Suprapubic skin (tissue), 4 donors: ENCODE measurements at places on chromosomes 3 and 15. TPM values are rescaled to one million over a fixed set of nuclear protein-coding genes. Genes with fewer than 3 reads are reported as not detected.

- no peak overlapping the region for H3K4me3 ChIP-seq
- DNase-seq = no peak
- no peak overlapping the region for H3K27ac ChIP-seq
- H3K36me3 ChIP-seq = no peaks in the 10 kb centered on the region
- H3K4me1 ChIP-seq = no peaks in the 10 kb centered on the region
- no peaks in the 10 kb centered on the region for H3K27me3 ChIP-seq
Observed at GRCh38 chr3:86771741-86772512, 219.0 kb downstream of the VGLL3 start.

Gene ROPN1
- total RNA-seq = 3.1 TPM

Gene CXCR6
- not detected for total RNA-seq

DNA sequence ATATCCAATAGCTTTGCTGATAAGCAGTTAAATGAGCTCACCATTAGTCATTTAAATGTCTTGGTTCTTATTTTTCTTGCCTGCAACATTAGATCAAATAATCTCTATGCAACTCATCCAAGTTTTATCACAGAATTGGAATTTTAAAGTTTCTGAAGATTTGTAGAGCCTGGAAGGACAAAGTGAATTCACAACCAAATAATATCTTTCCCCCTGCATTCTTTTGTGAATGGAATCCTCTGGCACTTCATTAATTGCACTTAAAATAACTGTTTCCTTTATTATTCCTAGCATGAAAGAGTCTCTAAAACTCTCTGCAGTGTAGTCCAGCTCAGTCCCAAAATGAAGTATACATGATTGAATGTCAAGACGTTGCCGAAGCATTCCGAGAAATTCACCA lies 345.6 kb upstream of the TGFBR2 start:
- H3K4me1 ChIP-seq = peaks cover 4% of the 10 kb centered on the region
- H3K4me3 ChIP-seq = no peak overlapping the region
- H3K36me3 ChIP-seq = no peaks in the 10 kb centered on the region
- no peaks in the 10 kb centered on the region for H3K27me3 ChIP-seq
- no peak overlapping the region for H3K27ac ChIP-seq
- no peak for DNase-seq

Gene NOX5
- not detected for total RNA-seq

DNA sequence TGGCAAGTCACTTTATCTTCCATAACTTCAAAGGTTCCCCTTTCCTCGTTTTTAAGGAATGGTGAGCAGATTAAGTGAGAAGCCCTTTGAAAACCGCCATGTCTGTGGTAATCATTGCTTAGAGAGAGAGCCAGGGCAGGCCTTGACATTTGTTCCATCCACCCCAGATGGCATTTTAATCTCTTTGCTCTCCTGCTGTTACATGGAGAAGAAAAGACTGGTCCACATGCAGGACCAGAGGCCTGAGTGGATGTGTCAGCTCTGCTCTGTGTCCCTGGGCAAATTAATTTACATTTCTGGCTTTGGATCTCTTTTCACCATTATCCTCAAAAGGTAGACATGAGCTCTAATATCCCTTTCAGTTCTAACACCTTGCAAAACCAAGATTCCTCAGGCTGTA lies 157.3 kb upstream of the LPP start:
- H3K36me3 ChIP-seq = no peaks in the 10 kb centered on the region
- no peaks in the 10 kb centered on the region for H3K4me1 ChIP-seq
- no peaks in the 10 kb centered on the region for H3K27me3 ChIP-seq
- no peak overlapping the region for H3K27ac ChIP-seq
- DNase-seq = no peak

GRCh38 chr3:53075743-53076140 lies 29.9 kb upstream of the SFMBT1 start:
- peak; percentile 51 for DNase-seq
- H3K36me3 ChIP-seq = no peaks in the 10 kb centered on the region
- no peak overlapping the region for H3K4me3 ChIP-seq
- peaks cover 13% of the 10 kb centered on the region for H3K4me1 ChIP-seq

Gene GHSR
- total RNA-seq = not detected

DNA sequence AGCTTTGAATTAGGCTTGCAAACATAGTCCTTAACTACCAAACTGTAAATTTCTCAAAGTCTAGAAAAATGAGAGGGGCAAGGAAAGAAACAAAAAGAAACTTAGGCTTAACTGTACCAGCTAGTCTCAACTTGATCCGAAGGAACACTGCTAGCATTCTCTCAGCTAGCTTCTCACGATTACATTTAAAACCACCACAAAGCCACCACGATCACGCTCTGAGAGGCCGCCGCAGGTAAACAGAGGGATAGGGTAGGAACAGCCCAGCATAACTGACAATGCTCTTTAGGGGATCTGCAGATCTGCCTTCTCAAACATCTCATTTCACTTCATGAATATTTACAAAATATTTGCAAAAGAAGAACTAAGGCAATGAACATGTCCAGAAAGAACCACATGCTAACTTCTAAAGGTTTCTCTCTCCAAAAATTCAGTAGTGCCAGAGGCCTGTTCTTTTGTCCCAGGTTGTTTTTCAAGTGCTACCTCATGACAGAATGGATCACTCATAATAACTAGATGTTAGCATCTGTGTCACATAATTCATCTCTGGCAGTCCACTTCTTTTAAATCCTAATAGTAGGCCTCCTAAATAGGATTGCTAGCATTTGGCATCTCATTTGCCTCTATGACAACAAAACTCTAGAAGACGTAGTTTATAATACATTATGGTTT lies 18.9 kb downstream of the VGLL4 start:
- peak overlapping the region; percentile 51 for H3K27ac ChIP-seq
- H3K4me1 ChIP-seq = peaks cover 51% of the 10 kb centered on the region
- no peaks in the 10 kb centered on the region for H3K27me3 ChIP-seq
- H3K4me3 ChIP-seq = no peak overlapping the region

- no peaks in the 10 kb centered on the region for H3K27me3 ChIP-seq
- no peak overlapping the region for H3K4me3 ChIP-seq
- no peak overlapping the region for H3K27ac ChIP-seq
- H3K4me1 ChIP-seq = no peaks in the 10 kb centered on the region
- no peak for DNase-seq
- H3K36me3 ChIP-seq = no peaks in the 10 kb centered on the region
Observed at GRCh38 chr3:146431240-146431639, 38.1 kb downstream of the PLSCR2 start.

- no peaks in the 10 kb centered on the region for H3K4me1 ChIP-seq
- H3K27me3 ChIP-seq = no peaks in the 10 kb centered on the region
- no peak overlapping the region for H3K4me3 ChIP-seq
- DNase-seq = no peak
Observed at GRCh38 chr15:35979608-35980007, 433.6 kb upstream of the DPH6 start.

Gene IFRD2
- 84.9 TPM for total RNA-seq

Gene ALDH1L1
- 7.9 TPM for total RNA-seq

DNA sequence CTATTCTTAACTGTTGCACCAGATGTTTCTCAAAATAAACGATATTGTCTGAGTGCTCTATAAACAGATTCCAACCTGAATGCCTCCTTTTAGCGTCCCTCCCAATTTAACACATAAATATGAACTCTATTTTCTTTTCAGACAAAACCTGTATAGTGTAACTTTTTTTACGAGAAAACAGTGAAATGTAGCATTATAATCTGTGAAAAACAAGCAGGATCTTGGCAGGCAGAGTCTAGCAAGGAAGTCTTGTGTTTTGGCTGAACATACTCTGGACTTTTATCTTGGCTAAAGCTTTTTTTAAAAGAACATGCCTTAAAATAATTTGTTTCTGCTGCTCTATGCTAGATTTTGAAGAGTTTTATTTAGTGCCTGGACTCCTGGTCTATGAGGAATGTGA lies 150.5 kb downstream of the ROBO2 start:
- no peaks in the 10 kb centered on the region for H3K27me3 ChIP-seq
- H3K4me3 ChIP-seq = no peak overlapping the region
- no peaks in the 10 kb centered on the region for H3K36me3 ChIP-seq
- no peaks in the 10 kb centered on the region for H3K4me1 ChIP-seq

DNA sequence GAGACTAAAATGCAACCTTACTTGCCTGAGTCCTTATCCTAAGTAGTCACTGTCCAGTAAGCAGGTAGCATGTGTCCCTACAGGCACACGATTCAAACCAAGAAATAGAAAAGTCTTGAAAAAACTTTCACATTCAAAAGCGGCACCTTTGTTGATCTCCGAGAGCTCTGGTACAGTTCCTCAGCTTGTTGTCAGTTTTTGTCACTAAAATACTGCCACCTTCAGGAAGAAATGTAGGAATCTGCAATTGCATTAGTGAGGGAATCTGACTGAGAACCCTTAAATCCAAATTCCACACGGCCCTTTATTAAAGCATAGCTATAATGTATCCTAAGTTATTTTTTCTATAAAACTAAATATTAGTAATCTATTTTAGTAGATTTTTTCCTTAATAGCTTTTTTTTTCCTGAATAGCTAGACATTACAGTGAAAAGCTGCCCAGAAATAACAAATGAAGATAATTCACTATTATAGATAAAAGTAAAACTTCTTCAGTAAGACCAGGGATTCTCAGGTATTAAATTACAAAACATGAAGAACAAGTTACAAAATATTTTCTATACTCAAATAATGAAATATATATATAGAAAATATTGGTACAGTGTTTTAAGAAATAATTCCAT lies 44.0 kb downstream of the CCDC54 start:
- no peaks in the 10 kb centered on the region for H3K36me3 ChIP-seq
- peaks cover 4% of the 10 kb centered on the region for H3K4me1 ChIP-seq
- H3K4me3 ChIP-seq = peak overlapping the region; percentile 19
- no peaks in the 10 kb centered on the region for H3K27me3 ChIP-seq

GRCh38 chr3:45320986-45321385 lies 67.4 kb upstream of the LARS2 start:
- H3K36me3 ChIP-seq = no peaks in the 10 kb centered on the region
- H3K27ac ChIP-seq = no peak overlapping the region
- peaks cover 7% of the 10 kb centered on the region for H3K27me3 ChIP-seq
- H3K4me3 ChIP-seq = no peak overlapping the region
- DNase-seq = peak; percentile 35

DNA sequence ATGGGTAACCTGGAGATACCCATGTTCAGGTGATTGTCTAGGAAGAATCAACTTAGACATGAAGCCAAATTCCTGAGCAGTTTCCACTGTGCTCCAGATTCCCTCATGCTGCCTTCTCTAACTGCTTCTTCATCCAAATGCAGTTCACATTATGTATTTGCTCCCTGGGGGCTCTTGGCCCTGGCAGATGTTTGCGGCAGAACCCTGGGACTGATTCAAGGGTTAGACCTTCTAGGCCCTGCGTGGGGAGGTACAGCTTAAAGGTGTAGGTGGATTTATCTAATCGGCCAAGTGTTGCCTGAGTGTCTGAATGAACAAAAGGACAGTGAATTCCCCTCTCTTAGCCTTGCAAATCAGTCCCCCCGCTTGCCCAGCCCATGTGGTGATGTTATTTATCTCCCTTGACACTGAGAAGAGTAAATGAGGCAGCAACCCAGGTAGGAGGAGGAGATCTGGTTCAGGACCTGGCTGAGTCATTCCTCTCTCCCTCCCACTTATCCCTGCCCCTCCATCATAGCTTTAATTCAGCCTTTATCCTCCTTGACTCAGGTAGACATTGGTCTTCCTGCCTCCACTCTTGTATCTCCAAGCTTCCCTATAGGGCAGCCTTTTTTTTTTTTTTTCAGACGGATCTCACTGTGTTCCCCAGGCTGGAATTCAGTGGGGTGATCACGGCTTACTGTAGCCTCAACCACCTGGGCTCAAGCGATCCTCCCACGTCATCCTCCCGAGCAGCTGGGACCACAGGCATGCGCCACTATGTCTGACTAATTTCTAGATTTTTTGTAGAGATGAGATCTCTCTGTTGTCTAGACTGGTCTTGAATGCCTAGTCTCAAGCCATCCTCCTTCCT lies 54.8 kb downstream of the MAGEF1 start:
- H3K27me3 ChIP-seq = no peaks in the 10 kb centered on the region
- no peak overlapping the region for H3K27ac ChIP-seq
- no peaks in the 10 kb centered on the region for H3K36me3 ChIP-seq
- H3K4me1 ChIP-seq = peaks cover 36% of the 10 kb centered on the region

GRCh38 chr15:67824197-67824968 lies 926 bp upstream of the SKOR1 start:
- no peak overlapping the region for H3K27ac ChIP-seq
- H3K4me3 ChIP-seq = no peak overlapping the region
- no peaks in the 10 kb centered on the region for H3K36me3 ChIP-seq
- H3K4me1 ChIP-seq = peaks cover 77% of the 10 kb centered on the region

DNA sequence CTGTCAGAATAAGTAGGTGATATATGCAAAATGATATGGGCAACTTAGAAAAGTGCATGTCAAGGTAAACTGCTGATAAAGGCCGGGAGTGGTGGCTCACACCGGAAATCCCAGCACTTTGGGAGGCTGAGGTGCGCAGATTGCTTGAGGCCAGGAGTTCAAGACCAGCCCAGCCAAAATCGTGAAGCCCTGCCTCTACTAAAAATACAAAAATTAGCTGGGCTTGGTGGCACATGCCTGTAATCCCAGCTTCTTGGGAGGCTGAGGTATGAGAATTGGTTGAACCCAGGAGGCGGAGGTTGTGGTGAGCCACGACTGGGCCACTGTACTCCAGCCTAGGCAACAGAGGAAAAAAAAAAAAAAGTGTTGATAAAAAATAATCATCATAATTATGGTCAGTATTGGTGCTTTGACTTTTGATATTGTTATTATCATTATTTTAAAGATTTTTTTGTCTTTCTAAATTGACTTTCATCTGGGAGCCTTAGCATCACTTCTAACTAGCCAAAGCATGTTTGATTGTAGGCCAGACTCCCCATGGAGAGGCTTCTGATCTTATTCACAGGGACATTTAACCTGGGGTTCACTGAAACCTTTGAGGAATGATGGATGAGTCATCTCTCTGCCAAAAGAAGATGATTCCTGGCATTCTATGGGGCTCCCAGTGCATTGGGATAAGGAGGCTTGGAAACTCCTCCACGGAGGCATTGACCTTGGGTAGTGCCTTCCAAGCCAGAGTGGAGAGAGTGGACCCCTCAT lies 5.6 kb downstream of the ZBTB38 start:
- no peaks in the 10 kb centered on the region for H3K27me3 ChIP-seq
- no peak overlapping the region for H3K27ac ChIP-seq
- H3K4me1 ChIP-seq = peaks cover 12% of the 10 kb centered on the region
- H3K36me3 ChIP-seq = no peaks in the 10 kb centered on the region

DNA sequence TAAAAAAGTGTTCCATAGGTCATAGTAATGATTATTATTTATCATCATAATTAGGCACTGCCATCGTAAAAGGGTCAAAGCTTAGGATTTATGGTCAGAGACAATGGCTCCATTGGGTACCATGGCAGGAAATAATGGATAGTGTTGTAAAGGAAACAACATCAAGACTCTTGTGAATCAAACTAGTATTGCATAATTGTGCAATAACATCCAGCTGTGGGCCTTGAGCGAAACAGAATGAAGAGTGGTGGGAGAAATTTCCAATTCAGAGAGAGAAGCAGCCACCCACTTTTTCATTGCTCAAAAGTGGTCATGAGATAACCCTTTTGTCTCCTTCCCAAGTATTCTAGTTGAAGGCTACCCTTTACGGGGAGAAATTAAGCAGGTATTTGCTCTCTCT lies 61.7 kb downstream of the ALDH1A2 start:
- no peak overlapping the region for H3K27ac ChIP-seq
- no peak overlapping the region for H3K4me3 ChIP-seq
- no peaks in the 10 kb centered on the region for H3K36me3 ChIP-seq
- no peaks in the 10 kb centered on the region for H3K4me1 ChIP-seq

Gene ITIH1
- total RNA-seq = not detected
